ENCODE measurements at places on chromosomes 5 and 9.

DNA sequence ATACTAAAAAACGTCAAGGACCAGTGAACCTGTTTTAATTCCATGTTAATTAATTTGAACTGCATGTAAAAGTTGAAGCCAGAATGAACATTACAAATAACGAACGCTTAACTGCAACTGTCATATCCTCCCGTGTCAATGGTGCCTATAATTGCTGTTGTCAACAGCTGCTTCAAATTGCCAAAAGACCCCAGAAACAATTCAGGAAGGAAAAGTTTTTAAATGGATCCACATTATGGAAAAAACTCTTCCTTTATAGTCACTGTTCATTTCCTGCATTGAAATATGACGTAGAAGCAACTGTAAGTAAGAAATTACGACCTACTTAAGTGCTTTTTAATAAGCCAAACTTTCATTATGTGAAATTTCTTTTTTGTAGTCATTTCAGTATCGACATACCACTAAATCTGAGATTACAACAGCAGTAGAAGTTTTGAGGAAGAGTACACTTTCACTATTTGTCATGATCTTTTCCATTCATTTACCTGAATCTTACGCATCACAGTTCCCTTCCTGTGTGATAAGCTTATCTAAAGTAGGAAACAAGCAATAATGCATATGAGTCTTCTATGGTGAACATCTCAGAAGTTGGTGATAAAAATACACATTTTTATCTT lies 37.8 kb downstream of the MEF2C start:
- DNase-seq: no peak

GRCh38 chr5:35087991-35088390 lies 40.2 kb upstream of the AGXT2 start:
- no peak for DNase-seq

DNA sequence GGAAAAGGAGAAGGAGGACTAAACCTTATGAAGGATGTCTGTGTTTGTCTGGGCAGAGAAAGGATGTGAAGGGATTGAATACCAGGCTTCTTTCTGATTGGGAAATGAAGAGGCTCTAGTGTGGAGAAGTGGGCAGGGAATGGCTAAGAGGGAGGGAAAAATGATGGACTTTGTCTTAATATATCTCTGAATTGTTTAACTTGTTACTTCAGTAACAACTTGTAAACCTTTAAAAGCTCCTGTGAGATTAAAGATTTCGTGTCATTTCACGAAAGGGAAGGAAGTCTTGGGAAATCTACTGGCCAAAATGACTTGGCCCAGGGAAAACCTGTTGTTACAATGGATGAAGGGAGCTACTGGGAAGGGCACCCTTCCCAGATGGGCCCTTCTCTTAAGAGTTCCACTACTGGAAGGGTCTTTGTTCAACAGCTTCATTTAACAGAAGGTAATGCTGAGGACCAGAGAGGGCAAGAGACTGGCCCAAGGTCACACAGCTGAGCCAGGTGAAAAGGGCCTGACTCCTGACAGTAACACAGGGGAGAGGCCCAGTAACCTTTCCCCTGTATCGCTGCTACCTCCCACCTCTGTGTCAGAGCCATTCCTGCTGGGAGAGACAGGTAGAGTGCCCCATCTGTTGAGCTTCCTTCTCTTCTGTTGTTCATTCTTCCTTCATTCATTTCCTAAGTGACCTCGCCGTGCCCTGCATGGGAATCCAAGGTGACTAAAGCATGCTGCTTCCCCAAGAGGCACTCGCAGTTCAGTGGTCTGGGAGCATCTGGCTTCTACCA lies 5.1 kb upstream of the TCOF1 start:
- no peak for DNase-seq

DNA sequence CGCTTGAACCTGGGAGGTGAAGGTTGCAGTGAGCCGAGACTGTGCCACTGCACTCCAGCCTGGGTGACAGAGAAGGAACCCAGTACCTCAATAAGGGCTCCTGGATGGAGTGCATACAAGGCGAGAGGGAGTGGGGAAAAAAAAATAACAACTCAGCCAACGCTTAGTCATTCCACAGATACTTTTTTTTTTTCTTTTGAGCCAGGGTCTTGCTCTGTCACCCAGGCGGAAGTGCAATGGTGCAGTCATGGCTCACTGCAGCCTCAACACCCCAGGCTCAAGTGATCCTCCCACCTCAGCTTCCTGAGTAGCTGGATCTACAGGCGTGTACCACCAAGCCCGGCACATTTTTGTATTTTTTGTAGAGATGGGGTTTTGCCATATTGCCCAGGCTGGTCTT lies 59.5 kb upstream of the GGTA1 start:
- DNase-seq: no peak

DNA sequence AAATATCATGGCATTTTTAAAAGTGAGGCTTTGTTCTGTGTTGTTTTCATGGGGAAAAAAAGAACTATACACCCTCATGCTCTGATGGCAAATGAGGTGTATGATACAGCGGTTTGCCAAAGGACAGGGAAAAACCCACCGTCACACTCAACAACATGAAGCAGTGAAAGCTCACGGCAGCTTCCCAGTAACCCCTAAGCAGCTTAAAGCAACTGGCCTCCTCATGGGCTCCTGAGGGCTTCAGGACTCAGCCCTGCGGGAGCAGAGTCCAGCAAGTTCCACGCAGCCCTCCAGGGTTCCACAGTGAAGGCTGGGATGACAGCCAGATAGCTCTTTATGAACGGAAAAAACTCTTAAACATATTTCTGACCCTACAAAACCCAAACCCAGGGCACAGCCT lies 12.9 kb downstream of the BARHL1 start:
- DNase-seq: no peak

DNA sequence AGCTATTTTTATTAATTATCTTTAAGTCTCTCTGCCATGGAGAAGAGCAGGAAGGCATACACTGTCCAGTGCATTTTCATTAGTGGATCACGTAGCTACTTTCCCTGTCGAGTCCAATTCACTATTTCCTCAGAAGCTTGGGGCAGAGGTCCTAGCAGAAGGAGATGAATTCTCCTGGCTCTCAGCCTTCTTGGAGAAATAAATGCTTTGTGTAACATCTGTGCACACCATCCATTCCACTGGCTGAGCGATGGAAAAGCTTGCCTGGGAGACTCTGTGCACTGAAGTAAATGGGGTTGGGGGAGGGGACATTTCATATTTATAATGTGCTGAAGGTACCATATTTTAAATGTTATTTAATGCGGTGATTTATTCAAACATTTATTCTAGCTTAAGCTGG lies 23.4 kb downstream of the PROP1 start:
- no peak for DNase-seq

- DNase-seq: no peak
These were observed 16.6 kb downstream of the ATOX1 start for GRCh38 chr5:151741678-151742423.

- peak; percentile 70 for DNase-seq
These were observed 1.2 kb downstream of the LMNB1 start for GRCh38 chr5:126777975-126778674.

- DNase-seq: no peak
These were observed 21.8 kb upstream of the ANKRD18A start for GRCh38 chr9:38641985-38642864.

DNA sequence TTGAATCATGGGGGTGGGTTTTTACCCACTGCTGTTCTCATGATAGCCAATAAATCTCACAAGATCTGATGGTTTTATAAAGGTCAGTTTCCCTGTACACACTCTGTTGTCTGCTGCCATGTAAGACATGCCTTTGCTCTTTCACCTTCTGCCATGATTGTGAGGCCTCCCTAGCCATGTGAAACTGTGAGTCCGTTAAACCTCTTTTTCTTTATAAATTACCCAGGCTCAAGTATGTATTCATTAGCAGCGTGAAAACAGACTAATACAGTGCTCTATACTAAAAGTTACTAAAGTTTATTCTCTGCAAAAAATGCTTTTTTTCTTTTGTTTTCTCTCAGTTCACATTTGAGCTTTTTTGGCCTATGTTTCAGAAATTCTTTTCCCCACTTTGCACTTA lies 33.9 kb upstream of the TLE4 start:
- DNase-seq: no peak

DNA sequence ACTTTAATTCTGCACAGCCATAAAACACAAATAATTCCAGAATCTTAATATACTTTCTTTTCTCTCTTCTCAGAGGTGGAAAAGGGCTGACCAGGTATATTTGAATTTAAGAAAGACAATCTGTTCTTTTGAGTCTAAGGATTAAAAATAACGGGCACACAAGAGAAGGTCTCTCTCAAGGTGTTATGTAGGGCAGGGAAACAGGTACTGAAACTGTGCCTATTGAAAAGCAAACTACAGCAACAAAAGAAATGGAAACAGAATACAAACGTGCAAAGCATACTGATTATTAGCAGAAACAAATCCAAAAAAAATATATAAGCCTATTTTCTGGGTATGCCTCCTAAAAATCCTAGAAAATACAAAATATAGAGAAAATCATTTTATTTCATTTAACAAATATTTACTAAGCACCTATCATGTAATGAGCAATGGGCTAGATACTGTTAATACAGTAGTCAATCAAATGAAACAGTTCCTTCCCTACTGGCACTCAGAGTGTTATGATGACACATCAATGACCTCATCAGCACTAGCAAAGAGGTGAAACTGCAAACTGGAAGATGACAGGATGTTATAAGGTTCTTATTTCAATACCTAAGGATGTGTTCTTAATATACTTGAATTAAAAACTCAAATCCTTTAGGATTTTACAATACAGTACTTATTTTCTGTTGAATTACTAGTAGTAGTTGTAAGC lies 87.7 kb downstream of the AUH start:
- no peak for DNase-seq

- DNase-seq: no peak
These were observed 55.4 kb downstream of the SPIN1 start for GRCh38 chr9:88443480-88444113.

- DNase-seq: no peak
These were observed 132.4 kb downstream of the MCTP1 start for GRCh38 chr5:95152535-95152934.

DNA sequence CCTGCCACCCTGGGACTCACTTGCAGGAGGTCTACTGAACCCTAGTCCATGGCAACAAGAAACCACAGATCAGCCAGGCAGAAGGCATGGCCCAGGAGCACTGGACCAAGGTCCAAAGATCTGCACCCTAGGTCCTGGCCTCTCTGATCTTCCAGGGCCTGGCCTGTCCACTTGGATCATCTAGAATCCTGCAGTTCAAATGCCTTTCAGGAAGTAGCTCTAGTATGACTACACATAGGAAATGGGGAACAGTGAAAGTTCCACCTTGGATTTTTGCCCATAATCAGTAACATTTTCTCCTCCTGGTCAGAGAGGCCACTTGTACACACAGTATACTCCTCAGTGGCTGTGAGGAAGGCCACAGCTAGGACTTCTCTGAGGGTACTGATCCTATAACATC lies 11.5 kb downstream of the ANXA6 start:
- DNase-seq: no peak

GRCh38 chr9:33190021-33190705 lies 23.0 kb upstream of the B4GALT1 start:
- DNase-seq: no peak

DNA sequence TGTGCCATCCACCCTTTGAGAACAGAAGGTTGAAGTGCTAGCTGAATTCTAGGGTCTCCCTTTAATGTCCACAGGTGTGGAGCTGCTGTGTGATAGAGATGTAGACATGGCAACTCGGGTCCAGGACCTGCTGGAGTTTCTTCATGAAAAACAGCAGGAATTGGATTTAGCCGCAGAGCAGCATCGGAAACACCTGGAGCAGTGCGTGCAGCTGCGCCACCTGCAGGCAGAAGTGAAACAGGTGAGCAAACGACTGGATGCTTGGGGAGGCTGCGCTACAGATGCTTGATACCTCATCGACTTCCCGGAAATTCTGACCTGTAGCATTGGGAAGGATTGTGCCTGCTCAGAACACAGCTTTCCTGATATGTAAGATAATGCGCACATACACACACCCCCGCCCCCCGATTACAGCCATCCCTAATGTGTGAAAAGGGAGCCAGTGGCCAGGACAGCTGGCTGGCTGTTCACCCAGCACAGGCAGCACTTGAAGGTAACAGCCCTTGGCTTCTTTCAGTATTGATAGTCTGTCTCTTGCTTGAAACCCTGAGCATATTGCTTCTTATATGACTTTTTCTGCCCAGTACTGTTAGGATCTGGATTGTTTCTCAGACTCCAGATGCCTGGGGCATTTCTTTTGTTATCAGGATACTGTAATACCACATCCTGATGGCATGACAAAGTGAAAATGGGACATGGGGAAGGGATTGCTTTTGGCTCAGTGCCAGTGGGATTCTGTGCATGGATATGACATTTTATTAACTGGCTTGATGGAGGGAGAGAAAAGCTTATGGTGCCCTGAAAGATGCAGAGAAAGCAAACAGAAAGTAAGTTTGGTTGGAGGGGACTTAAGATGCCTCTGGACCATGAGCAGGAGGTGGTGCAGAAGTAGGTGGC lies 216.8 kb upstream of the OTULINL start:
- no peak for DNase-seq

DNA sequence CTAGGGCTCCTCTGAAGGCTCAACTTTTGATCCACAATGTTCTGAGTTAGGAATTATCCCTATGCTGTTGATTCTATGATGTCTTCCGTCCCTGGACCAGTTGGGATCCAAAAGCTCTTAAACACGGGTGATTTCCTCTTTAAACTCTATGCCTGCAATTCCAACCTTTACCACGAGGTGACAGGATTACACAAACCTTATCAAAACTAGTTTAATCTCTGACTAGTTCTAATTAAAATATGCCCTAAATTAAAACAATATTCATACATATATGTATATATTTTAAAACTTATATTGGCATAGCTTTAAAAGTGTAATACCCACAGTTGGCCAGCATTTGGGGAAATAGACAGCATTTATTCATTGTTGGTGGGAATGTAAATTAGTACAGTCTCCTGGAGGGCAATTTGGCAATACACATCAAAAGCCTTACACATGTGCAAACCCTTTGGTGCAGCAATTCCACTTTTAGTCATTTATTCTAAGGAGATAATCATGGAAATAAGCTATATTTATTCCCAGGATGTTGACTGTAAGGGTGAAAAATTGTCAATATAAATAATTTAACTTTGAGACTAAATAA lies 51.6 kb upstream of the PHYKPL start:
- no peak for DNase-seq

DNA sequence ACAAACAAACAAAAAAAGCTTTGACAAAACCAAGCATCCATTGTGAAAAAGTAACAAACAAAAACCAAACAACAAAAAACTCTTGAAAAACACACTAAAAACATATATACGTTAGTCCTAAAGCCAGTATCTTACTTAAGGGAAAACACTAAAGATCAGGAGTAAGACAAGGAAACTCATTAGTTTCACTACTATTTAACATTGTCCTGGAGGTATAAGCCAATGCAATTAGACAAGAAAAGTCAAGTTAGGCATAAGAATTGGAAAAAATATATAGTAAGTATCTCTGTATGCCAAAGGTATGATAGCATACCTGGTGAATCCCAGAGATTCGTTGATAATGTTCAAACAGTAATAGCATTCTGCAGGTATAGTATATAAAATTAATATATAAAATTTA lies 21.8 kb upstream of the UBTD2 start:
- no peak for DNase-seq

DNA sequence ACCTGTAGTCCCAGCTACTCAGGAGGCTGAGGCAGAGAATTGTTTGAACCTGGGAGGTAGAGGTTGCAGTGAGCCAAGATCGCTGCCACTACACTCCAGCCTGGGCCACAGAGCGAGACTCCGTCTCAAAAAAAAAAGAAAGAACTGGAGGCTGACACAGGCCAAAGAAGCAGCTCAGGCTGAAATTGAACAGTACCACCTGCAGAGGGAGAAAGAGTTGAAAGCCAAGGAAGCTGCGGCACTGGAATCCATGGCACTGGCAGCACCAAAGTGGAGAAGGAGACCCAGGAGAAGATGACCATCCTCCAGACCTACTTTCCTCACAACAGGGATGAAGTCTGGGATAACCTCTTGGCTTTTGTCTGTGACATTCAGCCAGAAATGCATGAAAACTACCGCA lies 11.3 kb upstream of the TMEM141 start:
- DNase-seq: no peak

Data from stimulated activated CD8-positive, alpha-beta memory T cell treated with anti-CD3 and anti-CD28 coated beads, Interleukin-4, amount 100 ng/mL, for 1 hour (primary cell).